Uterus (tissue), 4 donors: ENCODE measurements at places on chromosomes 3 and 15. TPM values are rescaled to one million over a fixed set of nuclear protein-coding genes. Genes with fewer than 3 reads are reported as not detected.

GRCh38 chr15:69194025-69194827, 33.8 kb downstream of the GLCE start:
- no peak for DNase-seq

Gene FNDC3B
- total RNA-seq, result 147 TPM

GRCh38 chr3:18751514-18751913, 326.4 kb upstream of the SATB1 start:
- DNase-seq, result no peak

DNA sequence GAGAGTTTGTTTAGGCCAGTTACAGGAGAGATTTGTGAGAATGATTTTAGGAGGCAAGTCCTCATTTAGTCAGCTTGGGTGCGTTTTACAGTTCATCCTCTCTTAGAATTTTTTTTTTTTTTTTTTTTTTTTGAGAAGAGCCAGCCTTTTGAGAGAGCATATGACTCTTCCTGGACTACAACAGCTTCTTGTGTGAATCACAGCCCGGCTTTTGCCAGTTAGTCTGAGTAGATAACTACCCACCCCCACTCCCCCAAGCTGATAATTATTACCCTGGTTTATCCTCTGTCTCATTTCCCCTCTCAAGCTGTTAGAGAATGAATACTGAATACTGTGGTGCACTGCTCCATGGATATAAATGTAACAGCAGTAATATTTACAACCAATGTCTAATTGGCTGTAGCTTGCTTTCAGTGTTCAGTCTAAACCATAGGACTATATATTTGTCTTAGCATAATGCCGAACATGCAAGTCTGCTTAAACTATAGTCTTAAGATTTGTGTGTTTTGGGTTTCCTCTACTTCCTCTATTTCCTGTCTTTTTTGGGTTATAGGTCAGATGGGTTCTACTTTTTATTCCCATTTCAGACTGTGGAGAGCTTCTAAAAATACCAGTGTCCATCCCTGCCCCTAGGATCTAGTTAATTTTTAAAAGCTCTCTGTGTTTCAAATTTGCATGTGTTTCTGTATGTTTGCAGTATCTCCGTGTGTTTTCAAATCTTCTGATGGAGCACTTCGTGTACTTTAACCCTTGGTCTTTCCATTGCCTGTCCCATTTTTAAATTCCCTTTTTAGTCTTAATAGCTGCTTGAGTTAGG, 8.0 kb downstream of the CHD2 start:
- peak; percentile 83 for DNase-seq

DNA sequence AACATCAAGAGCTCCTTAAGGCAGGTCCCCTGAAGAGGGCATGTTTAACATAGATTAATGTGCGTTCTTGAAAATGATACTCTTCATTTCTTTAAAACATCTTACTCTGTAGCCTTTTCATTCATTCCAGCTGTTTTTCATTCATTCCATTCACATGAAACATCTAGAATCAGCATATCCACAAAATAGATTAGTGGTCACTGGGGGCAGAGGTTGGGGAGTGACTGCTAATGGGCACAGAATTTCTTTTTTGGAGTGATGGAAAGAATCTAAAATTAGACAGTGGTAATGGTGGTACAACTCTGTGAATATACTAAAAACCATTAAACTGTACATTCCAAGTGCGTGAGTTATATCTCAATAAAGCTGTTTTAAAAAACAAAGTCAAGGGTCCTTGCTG, 15.4 kb upstream of the CXCR6 start:
- DNase-seq, result no peak

GRCh38 chr15:90264671-90265070, 801 bp upstream of the NGRN start:
- DNase-seq, result no peak

- no peak for DNase-seq
These were observed 29.2 kb downstream of the HDGFL3 start for GRCh38 chr15:83178390-83178789.

- no peak for DNase-seq
These were observed 1.6 kb downstream of the C15orf39 start for GRCh38 chr15:75203017-75203907.

GRCh38 chr15:72155635-72156616, 37.7 kb downstream of the SENP8 start:
- DNase-seq, result peak; percentile 86

- DNase-seq, result no peak
These were observed at the start of gene SV2B for GRCh38 chr15:91099995-91100813. Gene SV2B, plus strand, starts transcription at chr15:91100257. Its CDS starts 126,007 bp downstream, at chr15:91226264.

DNA sequence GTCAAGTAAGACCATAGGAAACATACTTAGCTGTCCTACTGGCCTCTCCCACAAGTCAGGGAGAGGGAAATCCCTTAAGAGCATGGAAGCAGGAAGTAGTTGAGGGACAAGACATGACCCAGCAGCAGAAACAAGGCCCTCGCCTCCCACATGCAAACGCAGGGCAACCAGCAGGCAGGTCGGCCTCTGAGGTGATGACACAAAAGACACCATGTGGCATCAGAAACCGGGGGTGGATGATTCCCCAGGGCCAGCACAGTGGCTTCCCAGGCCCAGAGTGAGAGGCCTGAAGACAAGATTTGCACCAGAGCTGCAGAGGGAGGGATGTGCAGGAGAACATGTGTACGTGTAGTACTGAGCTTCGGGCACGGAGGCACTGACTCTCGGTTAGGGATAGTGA, 26.3 kb downstream of the PXYLP1 start:
- no peak for DNase-seq

DNA sequence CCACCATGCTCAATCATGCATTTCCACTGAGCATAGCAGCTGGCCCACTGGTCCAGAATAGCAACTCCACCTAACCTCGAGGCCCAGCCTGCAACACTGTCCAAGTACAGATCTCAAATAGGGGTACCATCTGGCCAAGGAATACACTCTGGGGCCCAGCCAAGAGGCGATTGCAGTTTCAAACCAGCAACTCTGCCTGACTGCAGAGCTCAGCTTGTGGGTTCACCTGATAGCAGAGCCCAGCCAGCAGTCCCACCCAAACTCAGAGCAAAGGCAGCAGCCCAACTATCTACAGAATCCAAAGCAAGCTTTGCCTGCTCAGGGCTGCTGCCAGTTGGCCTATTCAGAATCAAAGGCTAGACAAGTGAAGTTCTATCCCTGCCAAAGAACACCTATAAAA, 30.5 kb downstream of the POLQ start:
- DNase-seq, result no peak

DNA sequence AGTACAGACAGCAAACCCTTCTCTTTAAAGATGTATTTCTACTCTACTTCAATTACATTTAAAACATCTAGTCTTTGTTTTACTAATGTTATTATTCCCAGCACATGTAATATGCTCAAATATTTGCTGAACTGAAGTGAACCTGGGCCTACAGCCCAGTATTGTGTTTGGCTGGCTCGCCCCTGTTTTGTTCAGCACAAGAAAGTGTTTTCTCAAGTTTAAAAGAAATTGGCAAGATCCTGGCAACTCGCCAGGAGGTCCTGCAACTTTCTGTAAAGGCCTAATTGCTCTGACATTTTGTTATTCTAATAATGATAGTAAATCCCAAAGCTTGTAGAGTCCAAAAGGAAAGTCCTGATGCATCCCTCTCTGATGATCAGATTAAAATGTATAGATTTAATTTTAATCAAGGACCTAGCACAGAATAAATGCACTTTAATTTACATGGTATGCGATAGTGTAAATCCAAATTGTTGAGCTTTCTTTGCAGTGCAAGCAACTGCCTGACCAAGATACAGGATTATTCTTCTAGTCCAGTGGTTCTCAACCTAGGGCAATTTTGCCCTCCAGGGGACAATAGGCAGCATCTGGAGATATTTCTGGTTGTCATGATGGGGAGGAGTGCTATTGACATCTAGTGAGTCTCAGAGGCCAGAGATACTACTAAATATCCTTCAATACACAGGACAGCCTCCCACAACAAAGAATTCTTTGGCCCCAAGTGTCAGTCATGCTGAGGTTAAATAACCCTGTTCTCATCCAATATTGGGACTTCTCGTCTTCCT, 35.7 kb upstream of the TMOD3 start:
- DNase-seq, result peak; percentile 32

DNA sequence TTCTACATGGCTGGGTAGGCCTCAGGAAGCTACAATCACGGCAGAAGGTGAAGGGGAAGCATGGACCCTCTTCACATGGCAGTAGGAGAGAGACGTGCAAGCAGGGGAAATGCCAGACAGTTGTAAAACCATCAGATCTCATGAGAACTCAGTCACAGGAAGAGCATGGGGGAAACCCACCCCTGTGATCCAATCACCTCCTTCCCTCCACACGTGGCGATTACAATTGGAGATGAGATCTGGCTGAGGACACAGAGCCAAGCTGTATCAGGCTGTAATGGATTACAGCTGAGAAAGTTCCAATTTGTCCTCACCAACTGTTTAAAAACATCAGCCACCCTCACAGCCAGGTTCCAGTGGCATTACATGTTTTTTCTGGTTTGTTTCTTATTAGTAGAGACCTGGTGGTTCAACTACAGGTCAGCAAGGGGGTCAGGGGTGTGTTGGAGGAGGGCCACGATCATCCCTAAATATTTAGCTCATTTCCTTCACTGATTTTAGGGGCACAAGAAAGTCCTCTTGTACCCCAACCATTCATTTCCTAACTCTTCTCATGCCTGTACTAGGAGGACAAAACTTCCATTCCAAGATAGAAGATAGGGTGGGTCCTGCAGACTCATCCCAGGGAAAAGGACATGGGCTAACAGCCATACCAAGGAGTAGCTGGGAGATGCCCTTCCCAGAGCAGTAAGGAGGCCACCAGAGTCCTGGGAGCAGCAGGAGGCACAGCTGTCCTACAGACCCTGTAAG, 54.4 kb downstream of the ANXA2 start:
- no peak for DNase-seq

DNA sequence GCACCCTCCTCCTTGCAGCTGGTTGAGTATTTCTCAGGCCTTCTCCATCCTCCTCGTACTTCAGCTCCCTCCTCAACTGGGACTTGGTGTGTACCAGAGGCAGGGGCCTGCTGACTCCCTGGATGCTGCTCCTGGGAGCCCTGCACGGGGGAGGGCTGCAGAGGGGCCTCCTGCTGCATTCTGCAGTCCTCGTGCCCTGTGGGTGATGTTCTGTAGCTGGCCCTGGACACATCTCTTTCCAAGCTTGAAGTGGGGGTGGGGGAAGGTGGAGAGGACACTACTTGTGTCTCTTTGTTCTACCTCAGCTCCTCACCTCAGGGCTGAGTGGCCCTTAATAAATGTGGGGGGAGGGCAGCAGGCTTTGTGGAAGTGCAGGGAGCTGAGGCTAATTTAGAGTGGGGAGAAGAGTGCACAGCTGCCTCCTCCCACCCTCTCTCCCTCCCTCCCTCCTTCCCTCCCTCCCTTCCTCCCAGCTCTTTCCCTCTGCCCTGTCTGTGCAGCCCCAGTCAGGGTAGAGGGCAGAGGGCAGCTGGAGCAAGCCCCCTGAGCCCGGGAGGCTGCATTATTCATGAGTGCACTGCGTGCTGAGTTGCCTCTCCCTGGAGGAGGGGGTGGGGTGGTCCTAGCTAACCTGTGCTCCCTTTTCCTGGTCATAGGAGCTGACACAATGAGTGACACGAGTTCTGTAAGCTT, 3.7 kb upstream of the GRM2 start:
- DNase-seq, result no peak

DNA sequence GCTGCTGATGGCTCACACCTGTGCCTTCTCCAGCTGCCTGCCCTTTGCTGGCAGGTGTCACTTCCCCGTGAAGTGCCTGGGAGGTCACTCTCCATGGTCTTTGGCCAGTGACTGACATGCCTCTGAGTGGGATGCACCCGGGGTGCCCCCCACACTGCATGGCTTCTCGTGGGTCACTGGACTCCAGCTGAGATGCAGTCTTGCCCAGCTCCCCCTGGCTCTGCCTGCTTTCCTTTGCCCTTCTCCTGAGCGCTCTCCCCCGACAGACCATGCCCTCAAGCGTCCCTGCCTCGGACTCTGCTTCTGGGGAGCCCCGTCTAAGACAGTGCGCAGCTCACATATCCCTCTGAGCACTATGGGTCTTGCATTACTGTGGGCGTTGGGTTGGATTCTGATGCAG, 14.4 kb downstream of the FBLN2 start:
- no peak for DNase-seq

- DNase-seq, result no peak
These were observed 72.9 kb downstream of the RPL39L start for GRCh38 chr3:187066228-187066995.

Gene ZNF860
- 1.9 TPM for total RNA-seq

Gene IL17RB
- total RNA-seq, result 2.8 TPM

Gene ROPN1B
- 0.70 TPM for total RNA-seq

GRCh38 chr3:77412021-77412438, 372.1 kb downstream of the ROBO2 start:
- DNase-seq, result no peak

DNA sequence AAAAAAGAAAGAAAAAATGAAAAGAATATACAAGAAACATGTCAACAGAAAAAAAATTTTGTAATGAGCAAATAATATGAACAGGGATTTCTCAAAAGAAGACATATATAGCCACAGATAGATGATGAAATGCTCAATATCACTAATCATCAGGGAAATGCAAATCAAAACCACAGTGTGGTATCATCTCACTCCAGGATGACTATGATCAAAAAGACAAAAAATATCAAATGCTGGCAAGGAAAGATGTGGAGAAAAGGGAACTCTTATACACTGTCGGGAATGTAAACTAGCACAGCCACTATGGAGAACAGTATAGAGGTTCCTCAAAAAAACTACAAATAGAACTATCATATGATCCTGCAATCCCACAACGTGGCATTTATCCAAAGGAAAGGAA, 94.1 kb downstream of the C3orf70 start:
- DNase-seq, result no peak

Gene IL17RC
- total RNA-seq, result 26.8 TPM
